ENCODE measurements at places on chromosomes 11 and 22.

DNA sequence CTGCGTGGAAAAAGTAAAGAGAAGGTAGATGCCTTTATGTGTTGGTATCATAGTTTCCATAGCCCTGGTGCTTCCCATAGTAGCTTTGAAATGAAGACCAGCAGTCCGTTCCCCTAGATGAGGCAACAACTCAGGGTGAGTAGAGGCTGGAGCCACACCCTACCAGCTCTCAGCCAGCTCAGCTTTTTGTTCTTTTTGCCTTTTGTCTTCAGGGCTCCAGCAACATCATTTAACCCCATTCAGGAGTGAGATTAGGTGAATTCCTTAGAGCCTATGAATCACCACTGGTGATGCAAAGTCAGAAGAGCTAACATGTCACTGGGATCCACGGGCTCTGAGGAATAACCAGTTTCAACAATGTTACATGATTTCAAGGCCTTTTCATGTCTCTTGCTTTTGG, 14.0 kb upstream of the SESN3 start:
- no peak for DNase-seq

GRCh38 chr11:19241260-19242178, 774 bp upstream of the E2F8 start:
- DNase-seq, result no peak

GRCh38 chr11:66314561-66315497, 2.0 kb downstream of the CD248 start:
- DNase-seq, result no peak

DNA sequence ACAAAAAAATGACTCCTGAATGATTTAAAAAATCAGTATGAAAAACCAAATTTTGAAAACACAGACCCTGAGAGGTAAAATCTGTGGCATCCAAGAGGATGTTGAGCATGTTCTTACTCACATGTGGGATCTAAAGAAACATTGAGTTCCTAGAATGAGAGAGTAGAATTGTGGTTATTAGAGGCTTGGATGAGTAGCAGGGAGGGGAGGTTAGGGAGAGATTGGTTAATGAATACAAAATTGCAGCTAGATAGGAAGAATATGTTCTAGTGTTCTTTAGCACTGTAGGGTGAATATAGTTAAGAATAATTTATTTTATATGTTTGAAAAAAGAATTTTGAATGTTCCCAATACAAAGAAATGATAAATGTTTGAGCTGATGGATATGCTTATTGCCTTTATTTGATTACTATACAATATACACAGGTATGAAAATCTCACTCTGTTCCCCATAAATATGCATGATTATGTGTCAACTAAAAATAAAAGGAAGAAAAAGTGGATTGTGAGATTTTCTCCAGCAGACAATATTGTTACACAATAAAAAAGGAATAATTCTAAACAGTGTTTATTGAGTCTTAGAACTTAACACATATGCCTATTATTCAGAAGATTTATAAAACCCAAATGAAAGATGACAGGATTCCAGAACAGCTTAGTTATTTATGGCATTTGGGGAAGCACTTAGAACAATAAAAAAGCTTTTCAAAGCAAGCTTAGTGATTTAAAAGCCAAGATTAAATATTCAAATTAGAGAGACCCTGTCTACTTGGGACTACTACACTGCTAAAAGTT, 28.7 kb downstream of the MS4A2 start:
- DNase-seq, result no peak

- DNase-seq, result peak; percentile 75
These were observed 41.2 kb downstream of the DUSP8 start for GRCh38 chr11:1530686-1531448.

DNA sequence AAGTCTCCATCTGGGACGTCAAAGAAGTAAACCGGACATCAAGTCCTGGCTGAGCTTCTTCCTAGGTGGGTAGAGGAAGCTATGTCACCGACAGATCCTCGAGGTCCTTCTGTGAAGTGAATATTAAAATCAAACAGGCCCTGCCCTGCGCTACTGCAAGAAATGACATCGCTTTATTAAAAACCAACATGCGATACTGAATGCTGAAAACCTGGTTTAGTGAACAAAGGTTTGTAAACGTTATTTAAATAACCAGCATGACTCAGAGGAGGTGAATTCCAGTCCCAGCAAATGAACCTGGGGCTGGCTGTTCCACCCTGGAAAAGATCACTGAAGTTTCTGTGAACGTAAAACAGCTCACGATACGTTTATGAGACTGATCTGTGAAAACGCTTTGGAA, 645 bp downstream of the RTCB start:
- DNase-seq, result no peak

DNA sequence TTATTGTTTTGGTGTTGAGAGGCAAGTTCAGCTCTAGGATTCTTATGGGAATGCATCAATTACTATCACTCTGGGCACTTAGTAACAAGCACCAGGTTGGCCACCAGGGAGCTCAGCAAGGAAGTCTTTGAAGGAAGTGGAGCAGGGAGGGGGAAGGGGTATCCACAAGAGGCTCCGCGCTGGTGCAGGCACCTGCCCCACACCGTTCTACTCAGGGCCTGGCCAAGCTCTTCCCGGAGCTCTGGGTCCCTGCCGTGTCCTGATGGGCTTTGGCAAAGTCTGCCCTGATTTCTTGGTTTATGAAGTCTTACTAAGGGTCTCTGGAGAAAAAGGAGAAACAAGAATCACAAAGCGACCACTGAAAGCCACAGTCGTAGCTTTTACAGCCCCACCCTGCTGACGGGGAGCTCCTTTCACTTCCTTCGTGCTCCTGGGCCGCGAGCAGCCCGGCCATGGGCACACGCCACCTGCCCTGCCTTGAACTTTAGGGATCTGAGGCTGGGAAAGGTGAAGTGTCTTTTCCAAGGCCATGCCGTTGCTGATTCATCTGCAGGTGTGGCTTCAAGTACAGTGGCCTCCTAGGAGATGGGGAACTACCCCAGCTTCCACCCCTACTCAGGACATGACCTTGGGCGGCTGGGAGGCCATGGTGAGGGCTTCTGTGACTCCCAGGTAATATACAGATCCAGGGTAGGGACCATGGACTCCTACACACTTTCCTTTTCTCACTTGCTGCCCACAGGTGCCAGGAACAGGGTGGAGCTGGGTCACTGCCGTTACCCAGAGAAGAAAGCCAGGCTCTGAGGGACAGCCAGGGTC, 15.9 kb upstream of the LRRC32 start:
- DNase-seq, result no peak

DNA sequence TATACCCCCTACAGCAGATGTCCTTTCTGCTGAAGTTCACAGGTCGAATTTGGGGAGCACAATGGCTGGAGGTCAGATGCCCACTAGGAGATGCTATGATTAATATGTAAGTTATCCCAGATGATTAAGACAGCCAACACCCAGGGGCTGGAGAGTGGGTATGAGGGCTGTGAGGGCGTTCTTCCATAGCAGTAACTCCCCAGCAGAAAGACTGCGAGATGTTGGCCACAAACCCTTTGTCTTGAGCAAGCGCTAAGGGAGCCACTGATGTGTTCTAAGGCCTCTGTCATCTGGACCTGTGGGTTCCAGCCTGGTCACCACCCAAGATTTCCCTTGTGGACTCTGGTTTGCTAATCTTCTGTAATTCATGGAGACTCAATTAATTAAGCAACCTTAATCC, 77.6 kb downstream of the BMAL1 start:
- DNase-seq, result no peak

DNA sequence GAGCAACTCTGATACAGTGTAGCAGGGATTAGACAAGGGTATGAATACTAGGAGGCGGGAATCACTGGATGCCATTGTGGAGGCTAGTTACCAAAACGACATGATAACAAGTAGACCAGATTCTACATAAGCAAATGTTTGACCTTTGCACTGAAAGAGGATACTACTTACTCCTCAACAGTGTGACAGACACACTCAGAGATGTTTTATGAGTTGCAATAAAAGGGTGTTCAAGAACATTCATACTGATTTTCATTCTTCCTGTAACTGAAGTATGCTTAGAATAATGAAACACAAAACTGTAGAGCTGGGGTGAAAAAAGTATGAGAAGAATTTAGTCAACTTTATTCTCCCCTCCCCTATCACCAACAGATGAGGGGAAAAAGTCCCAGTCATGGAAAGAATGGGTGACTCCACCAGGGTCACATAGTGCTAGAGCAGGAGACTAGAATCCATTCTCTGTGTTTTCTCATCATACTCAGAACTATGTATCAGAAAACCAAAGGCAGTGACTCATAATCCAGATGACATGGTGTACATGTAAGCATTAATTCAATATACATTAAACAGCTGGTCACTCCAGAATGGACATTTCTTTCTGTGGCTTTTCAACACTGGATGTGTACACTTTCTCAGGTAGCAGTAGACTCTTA, 32.8 kb downstream of the ARHGAP20 start:
- DNase-seq, result no peak

DNA sequence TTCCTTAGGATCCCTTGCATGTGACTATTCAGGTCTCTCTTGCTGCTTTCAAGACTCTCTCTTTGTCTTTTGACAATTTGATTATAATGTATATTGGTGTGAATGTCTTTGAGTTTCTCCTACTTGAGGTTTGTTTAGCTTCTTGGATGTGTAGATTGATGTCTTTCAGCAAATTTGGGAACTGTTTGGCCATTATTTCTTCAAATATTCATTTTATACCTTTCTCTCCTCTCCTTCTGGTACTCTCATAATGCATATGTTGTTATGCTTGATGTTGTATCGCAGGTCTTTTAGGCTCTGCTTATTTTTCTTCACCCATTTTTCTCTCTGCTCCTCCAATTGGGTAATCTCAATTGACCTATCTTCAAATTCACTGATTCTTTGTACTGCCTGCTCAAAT, 44.2 kb downstream of the OR2AT4 start:
- no peak for DNase-seq

GRCh38 chr22:28898233-28898629, 14.9 kb downstream of the ZNRF3 start:
- no peak for DNase-seq

GRCh38 chr22:26362471-26362870, 66.6 kb upstream of the ASPHD2 start:
- DNase-seq, result no peak

All from astrocyte of the cerebellum (primary cell).